ENCODE measurements at places on chromosomes 5 and 9.
A peak's percentile ranks its signal among the peaks of the same experiment; 100 is the strongest.

DNA sequence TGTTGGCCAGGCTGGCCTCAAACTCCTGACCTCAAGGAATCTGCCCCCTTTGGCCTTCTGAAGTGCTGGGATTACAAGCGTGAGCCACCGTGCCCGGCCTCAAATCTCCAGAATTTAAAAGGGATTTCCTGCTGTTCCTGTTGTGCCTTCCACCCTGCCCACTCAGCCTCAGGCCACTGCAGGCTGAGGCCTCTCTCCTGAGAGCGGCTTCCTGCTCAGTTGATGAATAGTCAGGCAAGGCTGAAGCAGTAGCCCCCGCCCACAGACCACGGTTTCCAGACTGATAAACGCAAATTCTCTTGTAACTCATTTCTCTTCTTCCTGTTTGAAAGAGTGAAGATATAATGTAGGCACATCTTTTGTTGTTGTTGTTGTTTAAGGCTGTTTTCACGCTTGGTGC lies 127.0 kb upstream of the PLCXD3 start:
- no peak for DNase-seq

GRCh38 chr5:38782180-38782835 lies 63.5 kb upstream of the OSMR start:
- DNase-seq = no peak

- DNase-seq = no peak
Measured at GRCh38 chr5:92909602-92909962, 671.4 kb downstream of the NR2F1-AS1 start.

- no peak for DNase-seq
Measured at GRCh38 chr5:124887223-124887622, 140.8 kb upstream of the ZNF608 start.

DNA sequence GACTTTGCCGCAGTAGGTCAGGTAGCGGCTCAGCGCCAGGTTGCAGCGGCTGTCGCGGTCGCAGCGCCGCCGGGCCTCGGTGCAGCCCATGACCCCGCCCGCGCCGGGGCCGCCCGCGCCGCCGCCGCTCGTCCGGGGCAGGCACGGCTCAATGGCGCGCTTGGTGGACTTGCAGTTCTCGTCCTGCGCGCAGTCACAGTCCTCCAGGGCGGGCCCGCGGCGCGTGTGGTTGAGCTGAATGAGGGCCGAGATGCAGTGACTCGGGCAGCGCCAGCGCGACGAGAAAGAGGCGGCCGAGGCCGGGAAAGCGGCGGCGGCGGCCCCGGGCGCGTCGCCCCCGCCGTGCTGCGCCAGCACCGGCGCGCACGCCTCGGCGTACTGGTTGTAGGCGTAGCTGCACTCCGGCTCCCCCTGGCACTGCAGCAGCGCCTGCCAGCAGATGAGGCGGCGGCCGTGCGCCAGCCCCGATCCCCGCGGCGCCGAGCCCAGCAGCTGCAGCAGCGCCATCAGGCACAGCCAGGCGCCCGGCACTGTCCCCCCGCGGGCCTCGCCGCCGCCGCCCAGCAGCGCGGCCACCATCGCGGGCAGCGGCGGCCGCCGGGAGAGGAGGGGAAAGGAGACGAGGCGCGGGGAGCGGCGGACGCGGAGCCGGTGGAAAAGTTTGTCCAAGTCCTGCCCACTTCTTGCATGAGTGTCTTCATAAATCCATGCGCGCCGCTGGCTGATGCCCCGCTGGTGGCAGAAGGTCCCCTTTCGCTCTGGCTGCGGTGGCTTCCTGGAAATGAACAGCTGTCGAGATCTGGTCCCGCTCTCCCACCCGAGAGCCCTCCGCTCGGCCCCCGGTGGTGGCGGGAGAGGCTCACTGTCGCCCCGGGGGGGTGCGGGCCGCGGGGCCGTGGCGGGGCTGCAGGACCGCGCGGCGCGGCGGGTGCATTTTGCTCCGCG lies 833 bp downstream of the GAS1 start:
- DNase-seq = peak; percentile 70

DNA sequence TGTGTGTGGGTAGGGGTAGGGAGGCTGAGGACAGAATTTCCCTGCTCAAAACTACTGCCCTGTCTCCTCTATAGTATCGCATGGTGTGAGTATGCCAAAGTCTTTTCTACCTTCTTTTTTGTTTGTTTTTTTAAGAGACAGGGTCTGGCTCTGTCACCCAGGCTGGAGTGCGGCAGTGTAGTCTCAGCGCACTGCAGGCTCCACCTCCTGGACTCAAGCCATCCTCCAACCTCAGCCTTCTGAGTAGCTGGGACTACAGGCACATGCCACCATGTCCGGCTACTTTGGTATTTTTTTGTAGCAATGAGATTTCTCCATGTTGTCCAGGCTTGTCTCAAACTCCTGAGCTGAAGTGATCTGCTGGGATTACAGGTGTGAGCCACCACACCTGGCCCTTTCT lies 2.5 kb downstream of the SRP19 start:
- no peak for DNase-seq

DNA sequence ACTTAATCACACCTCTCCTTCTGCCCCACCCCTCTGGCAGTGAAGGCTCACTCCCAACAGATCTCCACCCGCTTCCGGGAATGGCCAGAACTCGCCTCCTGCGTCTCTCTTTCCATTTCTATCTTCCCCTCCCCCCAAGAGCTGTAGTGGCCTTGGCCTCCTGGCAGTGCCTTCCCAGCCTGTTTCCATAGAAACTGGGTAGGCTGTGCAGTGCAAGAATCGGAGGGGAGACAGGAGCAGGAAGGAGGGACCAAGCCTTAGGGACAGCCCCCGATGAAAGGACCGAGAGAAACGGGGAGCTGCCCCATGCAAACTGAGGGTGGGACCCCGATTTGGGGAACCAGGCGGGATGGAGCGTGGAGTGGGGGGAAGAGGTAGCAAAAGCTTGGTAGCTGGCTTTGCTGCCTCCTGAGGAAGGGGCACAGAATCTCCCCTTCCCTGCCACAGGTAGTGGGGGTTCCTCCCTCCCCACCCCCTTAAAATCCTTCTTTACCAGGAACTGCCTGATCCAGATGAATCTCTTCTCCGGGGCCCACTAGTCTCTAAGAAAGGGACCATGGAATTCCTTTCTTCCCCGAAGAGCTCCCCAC lies 4.5 kb upstream of the PCDH1 start:
- no peak for DNase-seq

GRCh38 chr9:99058964-99059921 lies 45.7 kb upstream of the TGFBR1 start:
- peak; percentile 38 for DNase-seq

DNA sequence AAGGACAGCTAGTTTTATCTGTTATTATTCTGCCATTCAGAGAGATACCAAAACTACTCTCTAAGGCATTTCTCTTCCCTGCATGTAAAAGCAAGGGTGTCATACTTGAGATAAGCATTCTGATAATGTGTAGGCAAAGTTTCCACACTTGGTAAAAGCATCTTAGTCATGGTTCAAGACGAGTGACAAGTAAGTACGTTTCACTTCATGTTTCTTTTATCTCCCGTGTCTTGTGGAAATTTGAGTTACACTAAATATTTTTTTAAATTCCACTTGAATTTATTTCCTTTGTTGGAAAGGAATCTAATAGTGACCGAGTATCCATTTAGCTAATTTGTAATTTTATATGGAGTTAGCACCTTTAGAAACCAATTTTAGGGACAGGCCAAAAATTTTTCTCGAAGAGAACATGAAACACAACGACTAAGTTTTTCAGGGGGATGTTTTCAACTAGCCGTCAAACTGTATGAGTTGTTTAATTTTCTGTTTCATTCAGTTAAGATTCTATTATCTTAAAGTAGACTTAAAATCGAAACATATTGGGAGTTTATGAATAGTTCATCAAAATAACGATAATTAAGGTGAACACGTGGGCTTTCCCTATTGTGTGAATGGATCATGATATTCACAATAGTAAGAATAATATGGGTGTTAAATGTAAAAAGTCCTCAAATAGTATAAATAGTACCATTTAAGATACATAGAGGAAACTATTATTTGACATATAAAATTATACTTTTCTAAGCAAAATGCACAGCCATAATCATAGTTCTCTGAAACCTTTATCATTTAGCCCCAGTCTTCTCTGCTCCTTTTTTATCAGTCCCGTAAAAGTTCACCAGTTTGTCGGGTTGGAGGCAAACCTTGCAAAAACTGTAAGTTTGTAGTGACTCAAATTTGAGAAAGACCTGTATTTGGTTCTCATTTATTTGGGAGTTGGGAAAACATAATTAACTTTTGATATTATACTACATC lies 1.6 kb downstream of the RFESD start:
- DNase-seq = no peak

GRCh38 chr9:113521693-113522255 lies 58.2 kb downstream of the RGS3 start:
- no peak for DNase-seq

DNA sequence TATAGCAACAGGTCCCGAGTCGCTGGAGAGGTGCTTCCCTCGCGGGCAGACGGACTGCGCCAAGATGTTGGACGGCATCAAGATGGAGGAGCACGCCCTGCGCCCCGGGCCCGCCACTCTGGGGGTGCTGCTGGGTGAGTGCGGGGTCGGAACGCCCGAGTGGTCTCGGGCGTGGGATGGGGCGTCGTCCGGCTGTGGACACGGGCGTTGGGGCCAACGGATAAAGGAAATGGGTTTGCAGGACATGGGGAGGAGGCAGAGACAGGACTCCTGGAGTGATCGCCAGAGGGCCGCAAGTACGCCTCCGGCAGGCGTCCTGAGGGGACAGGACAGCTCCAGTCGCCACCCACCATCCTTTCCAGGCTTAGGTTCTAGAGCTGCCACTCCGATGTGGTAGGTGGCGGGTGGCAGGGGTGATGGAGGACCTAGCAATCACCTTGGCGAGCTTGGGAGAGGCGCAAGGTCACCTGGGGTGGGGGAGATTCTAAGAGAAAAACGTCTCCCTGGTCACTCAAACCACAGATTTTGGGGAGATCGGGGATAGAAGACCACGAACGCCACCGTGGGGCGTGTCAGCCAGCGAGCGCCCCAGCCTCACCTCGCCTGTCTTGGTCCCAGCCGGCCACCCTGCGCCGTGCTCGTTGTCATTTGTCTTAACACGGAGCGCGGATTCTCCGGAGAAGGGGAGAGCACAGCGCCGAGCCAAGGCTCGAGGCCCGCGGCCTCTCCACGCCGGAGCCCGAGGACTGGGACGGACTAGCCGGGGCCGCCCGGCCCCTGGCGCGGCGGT lies 922 bp downstream of the LMX1B start:
- DNase-seq = no peak

- no peak for DNase-seq
Measured at GRCh38 chr5:107359916-107360234, 310.9 kb downstream of the EFNA5 start.

GRCh38 chr5:168106008-168106761 lies 185.3 kb upstream of the WWC1 start:
- no peak for DNase-seq

DNA sequence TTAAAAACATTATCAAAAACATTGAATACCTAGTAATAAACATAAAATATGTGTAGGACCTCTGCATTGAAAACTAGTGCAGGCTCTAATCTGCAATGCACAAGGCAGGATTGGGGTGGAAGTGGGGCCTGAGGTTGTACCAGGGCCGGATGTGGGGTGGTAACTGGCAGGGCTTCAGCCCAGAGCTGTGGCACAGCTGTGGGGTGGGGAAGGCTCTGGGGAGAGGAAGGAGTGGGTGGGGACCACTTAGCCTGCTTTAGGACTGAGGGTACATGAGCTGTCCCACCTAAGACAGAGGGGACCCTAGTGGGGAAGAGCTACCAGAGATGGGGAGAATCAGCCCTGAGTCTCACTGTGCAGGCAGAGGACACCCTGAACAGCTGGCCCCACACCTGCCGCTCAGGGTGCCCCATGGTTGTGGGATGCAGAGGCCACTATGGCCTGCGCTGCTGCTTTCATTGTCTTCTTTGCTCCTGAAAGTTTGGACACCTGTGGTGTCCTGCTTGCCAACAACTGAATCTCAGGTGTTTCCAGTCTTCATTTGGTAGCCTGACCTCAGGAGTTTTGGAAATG lies 311.4 kb downstream of the TLE4 start:
- DNase-seq = peak; percentile 66

- DNase-seq = no peak
Measured at GRCh38 chr5:56671571-56671970, 143.8 kb upstream of the MAP3K1 start.

- DNase-seq = no peak
Measured at GRCh38 chr5:130923543-130924124, 241.4 kb downstream of the HINT1 start.

DNA sequence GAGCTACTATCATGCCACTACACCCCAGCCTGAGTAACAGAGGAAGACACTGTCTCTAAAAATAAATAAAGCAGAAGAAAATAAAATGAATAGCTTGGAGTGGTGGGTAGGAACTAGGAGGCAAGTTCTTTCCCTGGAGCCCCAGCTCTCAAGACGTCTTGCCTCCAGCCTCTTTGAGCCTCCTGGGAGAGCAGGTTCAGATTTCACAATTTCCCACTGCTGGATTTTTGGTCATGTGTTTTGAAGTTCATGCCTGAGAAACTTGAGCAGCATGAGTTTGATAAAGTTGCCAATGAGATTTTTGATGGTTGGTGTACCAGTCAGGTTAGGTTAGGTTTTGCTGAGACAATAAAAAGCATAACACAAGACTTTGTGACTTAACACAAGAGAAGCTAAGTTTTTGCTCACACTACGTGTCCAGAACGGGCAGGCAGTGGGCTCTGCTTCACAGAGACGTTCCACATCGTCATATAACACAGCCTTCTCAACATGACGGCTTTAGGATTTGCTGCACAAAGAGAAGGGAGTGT lies 4.1 kb upstream of the CCDC69 start:
- DNase-seq = no peak

DNA sequence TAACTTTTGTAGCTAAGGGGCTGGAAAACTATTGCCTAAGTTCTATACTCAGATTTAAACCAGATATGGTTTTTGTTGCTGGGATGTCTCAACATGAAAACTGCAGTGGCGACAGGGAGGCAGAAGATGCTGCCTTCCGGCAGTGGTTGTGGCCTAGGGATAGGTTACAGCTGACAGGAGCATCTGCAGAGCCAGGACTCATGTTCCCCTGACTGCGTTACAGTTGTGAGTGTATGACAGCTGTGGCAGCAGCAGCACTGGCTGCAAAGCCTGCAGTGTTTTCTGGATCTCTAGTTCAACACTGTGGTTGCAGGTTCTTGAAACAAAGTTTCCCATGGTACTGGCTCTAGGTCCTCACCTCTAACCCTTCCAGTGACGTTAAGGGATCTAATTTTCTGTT lies 498.8 kb upstream of the CDH18 start:
- DNase-seq = no peak

DNA sequence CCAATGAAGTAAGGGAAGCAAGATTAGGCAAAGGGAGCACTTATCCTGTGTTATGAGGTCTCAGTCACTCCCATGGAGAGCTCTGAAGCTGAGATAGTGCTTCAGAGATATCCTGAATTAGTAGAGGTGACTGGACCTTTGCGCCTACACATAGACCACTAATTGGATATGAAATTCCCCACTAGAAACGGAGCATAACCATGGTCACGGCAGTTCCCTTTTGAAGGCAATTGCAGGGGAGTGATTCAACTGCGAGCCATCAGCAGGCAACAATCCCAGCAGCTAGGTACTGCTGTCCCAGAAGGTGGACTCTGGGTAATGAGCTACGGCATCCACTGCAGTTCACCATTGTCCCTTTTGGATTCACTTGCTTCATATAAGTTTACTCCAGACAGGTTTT lies 267.7 kb upstream of the RASA1 start:
- no peak for DNase-seq

GRCh38 chr9:14783358-14783757 lies 60.8 kb upstream of the CER1 start:
- DNase-seq = no peak

- no peak for DNase-seq
Measured at GRCh38 chr9:76267284-76267652, 127.0 kb downstream of the RFK start.

All from CD4-positive, alpha-beta T cell treated with Interleukin-17A for 4 hours (primary cell).